ENCODE measurements at places on chromosomes 7 and 10.
A peak's percentile ranks its signal among the peaks of the same experiment; 100 is the strongest.

DNA sequence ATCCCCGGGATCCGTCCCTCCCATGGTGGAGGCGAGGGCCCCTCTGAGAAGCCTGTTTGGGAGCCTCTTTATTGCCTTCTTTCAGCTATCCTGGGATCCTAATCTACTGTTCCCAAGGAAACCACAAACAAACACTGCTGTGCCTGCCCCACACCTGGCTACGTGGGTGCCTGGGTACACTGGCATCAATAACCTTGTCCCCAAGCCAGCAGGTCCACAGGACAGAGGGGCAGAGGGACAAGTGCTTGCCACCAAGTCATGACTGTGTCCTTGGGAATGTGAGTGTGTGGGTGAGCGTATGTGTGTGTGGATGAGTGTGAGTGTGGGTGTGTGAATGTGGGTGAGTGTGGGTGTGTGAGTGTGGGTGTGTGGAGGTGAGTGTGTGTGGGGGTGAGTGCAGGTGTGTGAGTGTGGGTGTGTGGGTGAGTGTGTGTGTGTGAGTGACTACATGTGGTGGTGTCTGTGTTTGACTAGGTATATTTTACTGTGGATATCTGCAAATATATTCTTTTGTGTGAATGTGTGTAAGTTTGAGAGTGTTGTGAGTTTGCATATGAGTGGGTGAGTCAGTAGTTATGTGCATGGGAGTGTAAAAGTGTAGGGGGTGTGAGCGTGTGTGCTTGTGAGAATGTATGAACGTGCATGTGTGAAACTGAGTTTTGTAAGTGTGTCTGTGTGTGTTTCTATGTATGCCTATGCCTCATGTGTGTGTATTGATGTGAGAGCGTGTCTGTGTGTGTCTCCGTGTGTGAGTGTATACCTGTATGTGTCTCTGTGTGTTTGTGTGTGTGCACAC lies 96.1 kb downstream of the TNS3 start:
- DNase-seq: no peak

DNA sequence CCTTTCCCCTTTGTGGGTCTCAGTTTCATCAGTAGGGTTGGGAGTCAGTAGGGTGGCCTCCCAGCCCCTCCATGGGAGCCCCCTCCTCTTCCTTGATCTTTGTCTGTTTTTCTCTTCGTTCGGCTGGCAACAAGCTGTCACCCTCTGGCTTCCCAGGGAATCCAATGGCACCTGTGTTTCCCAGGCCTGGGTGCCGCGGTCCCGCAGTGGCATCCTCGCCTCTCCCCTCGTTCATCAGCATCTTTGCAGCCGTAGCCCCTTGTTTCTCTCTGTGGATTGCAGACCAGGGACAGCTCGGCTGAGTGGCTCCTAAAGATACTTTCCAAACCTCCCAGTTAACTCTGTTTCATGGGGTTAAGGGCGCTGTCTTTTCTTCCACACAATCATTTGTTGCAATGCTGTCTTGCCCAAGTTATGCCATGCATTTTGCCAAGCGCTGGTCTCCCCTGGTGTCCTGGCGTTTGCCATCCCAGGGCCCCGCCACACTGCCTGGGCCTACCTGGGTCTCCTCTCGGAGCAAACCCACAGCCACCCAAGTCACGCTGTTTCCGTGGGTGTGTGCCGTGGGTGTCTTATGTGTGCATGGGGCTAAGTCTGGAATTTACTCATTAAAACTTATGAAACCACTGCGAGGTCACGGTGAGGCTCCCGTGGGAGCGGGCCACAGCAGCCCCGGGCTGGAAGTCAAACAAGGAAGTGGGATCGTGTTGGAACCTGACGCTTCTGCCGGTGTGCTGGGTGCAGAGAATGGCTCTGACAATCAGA lies 189.4 kb upstream of the SHH start:
- no peak for DNase-seq

DNA sequence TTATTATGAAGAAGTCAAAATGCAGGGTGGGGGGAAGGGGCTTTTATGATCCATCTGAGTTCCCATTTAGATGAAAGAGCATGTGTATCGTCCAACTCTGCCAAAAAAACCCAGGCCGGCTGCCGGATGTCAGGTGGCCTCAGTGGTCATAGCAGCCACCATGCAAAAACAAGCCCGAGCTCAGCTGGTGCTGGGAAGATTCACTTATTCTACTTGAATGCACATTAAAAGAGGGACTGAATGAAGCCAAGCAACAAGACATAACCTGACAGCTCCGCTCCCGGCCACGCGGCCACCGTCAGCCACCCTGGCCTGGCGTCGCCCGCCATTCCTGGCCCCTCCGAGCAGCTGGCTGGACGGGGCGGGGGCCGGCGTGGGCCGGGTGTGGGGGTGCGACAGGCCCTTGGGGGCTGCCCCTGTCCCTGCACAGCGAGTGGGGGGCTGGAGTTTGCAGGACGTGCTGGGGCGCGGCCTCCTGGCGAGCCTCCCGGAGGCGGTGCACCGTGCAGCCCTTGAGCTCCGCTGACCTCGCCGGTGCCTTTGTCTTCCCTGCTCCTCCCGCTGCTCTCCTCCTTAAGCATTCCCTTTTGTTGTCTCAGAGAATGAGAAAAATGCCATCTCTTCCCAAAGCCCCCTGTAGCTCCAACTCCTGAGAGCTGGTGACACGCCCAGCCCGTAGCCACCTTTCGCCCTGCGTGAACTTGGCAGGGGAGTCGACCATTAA lies 67.8 kb downstream of the EBF3 start:
- DNase-seq: no peak

DNA sequence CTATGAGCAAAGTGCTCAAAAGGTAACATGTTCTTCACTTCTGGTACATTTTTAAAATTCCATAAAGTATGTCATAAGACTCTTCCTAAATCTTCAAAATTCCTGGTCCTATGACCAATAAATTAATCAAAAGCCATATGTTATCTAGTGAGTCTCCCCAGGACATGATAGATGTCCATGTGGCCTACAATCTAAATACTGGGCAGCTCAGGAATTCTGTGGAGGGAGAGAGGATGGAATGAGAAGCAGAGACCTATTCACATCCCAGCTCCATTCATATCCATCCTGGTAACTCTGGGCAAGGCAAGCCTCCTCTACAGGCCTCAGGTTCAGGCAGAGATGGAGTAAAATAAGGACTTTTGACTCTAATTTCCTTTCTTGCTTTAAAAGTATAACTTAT lies 224.8 kb downstream of the MTERF1 start:
- DNase-seq: no peak

- peak; percentile 57 for DNase-seq
Measured at GRCh38 chr7:100598425-100598824, 3.7 kb upstream of the PCOLCE start.

GRCh38 chr7:88689821-88690220 lies 69.7 kb upstream of the ZNF804B start:
- no peak for DNase-seq

DNA sequence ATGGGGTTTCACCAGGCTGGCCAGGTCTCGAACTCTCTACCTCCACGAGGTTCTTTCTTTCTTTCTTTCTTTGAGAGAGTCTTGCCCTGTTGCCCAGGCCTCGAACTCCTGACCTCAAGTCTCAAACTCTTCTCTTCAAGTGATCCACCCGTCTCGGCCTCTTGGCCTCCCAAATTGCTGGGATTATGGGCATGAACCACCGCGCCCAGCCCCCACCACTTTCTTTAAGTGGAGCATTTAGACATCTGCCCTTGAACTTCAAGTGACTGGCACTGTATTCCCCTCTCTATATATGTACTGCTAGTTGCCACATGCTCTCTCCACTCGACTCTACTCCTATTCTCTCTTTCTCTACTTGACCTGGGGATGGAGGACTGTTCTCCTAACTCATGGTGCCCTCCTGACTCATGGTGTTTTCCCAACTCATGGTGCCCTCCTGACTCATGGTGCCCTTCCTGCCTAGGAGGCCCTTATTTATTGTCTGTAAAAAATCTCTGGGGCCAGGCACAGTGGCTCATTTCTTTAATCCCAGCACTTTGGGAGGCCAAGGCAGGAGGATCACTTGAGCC lies 19.3 kb upstream of the ACHE start:
- no peak for DNase-seq

DNA sequence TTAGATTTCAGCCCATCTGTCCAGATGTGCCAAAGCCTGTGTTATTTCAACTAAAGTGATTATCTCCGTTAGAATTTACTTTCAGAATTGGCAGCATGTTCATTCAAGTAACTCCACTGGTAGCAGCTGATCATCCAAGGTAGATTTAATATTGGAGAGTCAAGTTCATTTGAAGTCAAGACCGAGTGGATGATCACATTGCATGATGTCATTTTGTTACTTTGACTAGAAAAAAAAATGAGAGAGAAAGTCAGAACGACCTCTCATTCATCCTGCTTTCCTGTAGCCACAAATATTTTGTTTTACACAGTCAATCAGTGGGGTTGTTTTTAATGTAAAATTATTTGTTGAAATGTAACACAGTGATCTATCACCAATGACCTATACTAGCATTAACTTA lies 196.7 kb upstream of the PHYHIPL start:
- no peak for DNase-seq

DNA sequence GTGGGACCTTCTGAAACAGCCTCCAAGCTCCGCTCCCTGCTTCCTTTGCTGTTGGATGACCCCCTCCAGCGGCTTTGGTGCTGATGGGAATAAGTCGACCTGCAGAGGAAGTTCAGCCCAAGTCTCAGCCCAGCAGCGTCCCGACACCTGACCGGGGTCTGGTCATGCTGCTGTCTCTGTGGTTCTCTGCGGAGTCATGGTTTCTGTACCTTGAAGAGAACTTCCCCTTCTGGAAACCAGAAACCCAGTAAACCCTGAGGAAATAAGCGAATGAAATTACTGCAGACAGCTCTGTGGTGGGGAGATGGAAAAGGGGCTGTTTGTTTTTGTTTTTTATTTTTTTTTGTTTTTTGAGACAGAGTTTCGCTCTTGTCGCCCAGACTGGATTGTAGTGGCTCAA lies 18.3 kb upstream of the ZNF12 start:
- no peak for DNase-seq

DNA sequence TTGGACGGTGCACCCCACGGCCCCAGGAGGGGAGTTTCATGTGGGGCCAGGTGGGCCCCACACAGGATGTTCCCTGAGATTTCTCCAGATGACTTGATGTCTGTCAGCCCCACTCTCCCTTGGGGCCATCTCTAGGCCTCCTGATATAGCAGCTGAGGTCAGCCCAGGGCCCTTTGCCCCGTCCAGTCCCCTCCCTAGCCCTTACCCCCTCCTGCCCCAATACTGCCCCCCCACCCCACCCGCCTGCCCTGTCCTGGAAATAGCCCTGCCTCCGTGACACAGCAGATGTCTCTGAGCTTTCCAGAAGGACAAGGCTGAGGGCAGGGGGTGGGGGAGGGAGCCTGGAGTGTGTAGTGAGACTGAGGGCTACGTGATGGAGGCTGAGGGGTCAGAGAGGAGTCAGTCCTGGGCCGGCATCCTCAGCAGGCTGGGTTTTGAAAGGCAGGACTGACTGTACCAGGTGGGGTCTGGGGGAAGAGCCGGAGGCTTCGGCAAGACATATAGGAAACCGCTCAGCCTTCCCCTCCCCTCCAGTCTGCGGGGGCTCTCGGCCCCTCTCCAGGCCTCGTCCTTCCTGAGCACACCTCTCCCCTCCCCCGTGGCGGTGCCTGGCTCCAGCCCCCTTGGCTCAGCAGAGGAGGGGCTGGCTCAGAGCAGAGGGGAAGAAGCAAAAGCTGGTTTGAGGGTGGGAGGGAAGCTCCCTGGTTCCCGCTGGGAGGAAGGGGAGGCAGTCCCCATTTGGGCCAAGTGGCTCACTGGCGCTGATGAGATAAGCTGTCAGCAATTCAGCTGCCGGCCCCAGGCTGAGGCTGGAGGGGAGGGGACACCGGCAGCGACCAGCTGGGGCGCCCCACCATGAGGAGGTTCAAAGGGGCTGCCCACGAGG lies 2.0 kb downstream of the FLNC start:
- no peak for DNase-seq

DNA sequence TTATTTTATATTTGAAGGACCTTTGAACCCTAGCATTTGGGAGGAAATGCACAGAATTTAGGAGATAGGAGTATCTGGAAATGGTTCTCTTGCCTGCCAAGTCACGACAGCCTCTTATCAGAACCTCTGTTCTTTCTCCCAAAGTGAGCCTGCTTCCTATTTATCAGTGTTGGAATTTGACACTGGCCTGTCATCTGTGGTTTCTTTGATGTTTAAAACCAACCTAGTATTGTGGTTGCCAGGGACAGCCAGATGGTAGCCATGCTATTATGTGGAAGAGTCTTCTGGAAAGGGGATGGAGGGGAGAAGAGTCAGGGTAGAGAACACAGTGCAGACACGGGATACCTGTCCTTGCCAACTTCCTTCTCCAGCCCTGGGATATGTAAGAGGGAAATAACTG lies 21.1 kb downstream of the ZNF282 start:
- DNase-seq: no peak

GRCh38 chr10:48442090-48442808 lies 135.8 kb downstream of the MAPK8 start:
- no peak for DNase-seq

DNA sequence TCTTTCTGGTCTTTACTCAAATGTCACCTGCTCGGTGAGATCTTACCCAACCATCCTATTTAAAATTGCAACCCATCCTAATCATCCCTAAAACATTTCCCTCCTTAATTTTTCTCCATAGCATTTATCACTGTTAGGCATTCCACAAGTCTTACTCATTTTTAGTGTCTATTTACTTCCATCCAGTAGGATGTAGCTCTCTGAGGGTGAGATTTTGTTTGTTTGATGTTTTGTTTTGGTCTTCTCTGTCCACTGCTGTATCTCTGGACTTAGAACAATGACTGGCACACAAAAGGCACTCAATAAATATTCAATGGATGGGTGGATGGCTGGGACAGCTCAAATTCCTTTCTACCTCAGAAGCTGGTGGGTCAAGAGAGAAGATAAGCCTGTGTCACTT lies 15.8 kb upstream of the DUSP5 start:
- no peak for DNase-seq

- no peak for DNase-seq
Measured at GRCh38 chr10:73888514-73888913, 14.2 kb upstream of the CAMK2G start.

GRCh38 chr10:490256-490655 lies 199.2 kb downstream of the DIP2C start:
- peak; percentile 81 for DNase-seq

GRCh38 chr10:15660990-15661389 lies 58.7 kb downstream of the ITGA8 start:
- no peak for DNase-seq

- no peak for DNase-seq
Measured at GRCh38 chr10:58585435-58585834, 72.8 kb downstream of the BICC1 start.

GRCh38 chr10:87661861-87662785 lies 2.4 kb downstream of the PAPSS2 start:
- no peak for DNase-seq

- DNase-seq: no peak
Measured at GRCh38 chr7:99380823-99381663, 6.5 kb downstream of the ARPC1B start.

GRCh38 chr10:5071411-5072198 lies 22.6 kb upstream of the AKR1C3 start:
- peak; percentile 98 for DNase-seq

DNA sequence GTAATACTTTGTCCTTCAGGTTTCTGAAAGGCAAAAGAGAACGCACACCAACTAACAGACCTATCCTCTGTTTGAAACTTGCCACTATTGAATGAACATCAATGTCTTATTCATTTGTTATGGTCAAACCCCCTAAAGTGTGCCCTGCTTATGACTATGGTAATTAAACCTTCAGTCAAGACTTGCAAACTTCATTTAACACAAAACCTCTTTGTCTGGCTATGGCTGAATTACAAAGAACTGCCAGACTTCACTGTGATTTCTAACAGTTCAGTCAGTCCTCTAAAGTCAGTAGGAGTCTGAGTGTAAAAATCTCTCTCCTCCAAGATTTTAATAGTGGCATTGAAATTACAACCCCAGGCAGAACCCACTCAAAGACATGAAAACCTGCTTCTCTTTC lies 702.5 kb upstream of the LRRN3 start:
- DNase-seq: no peak

All from stromal cell of bone marrow (primary cell).